ENCODE measurements at places on chromosomes 1 and 21.

DNA sequence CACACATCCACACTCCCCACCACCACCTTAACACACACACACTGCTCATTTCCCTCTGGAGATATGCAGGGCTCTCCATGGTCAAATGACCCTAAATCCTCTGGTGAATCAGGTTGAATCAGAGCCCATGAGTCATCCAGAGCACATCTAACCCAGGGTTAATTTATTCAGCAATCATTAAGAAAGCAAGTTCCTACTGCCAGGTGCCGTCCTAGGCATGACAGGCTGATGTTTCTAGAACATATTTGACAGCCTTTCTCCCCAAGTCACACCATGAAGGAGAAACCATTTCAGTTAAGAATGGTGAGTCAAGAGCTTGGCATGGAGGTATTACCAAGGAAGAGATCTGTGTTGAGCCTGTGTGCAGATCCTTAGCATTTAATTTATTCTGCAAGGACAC lies 194.3 kb upstream of the CAMK1G start:
- peak; percentile 90 for DNase-seq

DNA sequence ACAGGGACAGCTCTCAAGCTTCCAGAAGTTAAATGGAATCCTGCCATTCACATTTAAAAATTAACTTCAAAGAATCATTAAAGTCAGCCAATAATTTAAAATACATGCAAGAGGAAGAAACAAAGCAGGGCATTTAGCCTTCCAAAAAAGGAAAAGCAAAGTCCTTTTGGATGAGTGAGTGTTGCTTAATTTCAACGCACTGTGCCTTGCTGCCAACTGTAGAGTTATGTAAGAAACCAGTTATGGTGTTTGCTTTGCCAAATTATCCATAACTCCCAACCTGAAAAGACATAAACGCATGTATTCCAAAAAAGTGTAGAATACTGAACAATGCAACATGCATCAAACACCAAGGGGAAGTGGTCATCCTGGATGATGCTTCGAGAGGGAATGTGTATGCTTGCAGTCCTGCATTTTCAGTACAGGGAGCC lies 16.1 kb upstream of the KCNE1 start:
- DNase-seq: peak; percentile 20

DNA sequence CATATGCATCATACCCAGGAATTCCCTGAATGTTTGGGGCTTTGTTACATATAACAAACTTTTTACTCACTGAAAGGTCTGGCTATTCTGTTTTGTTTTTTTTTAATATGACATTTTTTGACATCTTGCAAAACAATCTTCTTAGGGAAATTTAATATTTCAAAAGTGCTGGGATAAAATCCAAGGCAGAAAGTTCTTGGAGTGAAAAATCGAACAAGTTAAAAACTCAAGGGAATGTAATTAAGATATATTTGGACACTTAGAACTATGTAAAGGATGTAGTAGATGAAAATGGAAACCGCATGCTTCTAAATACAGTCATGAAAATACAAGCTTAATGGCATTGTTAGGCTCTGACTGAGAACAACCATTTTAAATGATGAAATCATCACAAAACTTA lies 8.6 kb downstream of the CHODL start:
- DNase-seq: peak; percentile 9

DNA sequence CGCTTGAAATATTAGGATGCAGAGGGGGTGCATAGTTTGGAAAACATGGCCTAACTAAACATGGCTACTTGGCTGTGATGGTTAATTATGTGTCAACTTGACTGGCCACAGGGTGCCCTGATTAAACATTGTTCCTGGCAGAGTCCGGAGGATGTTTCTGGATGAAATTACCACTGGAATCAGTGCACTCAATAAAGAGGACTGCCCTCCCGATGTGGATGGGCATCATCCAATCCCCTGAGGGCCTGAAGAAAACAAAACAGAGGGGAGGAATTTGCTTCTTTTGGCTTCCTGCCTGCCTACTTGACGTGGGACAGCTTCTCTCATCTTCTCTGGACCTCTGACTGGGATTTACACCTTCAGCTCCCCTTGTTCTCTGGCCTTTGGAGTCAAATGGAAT lies 79.1 kb upstream of the KCNE2 start:
- DNase-seq: no peak

- peak; percentile 65 for DNase-seq
Observed at GRCh38 chr1:228212966-228213844, 5.4 kb downstream of the OBSCN start.

GRCh38 chr21:33197496-33197895 lies 32.2 kb upstream of the IFNAR2 start:
- DNase-seq: no peak

GRCh38 chr1:23167353-23168078 lies 1.1 kb downstream of the LUZP1 start:
- DNase-seq: peak; percentile 84

DNA sequence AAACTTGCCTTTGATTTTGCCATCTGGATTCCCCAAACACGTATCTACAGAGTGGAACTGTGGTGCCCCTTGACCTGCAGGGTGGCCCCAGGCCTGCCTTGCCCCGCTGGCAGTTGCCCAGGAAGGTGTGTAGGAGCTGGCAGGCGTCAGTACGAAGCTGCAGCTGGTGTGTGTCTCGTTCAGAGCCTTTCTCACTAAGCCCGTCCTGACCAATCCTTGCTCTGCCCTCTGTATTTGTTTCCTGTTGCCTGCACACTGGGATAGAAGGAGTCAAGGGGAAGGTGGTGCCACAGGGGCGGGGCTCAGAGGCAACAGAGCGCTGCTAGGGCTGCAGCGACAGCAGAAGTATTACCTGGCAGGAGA lies 5.2 kb upstream of the VSIG8 start:
- DNase-seq: no peak

DNA sequence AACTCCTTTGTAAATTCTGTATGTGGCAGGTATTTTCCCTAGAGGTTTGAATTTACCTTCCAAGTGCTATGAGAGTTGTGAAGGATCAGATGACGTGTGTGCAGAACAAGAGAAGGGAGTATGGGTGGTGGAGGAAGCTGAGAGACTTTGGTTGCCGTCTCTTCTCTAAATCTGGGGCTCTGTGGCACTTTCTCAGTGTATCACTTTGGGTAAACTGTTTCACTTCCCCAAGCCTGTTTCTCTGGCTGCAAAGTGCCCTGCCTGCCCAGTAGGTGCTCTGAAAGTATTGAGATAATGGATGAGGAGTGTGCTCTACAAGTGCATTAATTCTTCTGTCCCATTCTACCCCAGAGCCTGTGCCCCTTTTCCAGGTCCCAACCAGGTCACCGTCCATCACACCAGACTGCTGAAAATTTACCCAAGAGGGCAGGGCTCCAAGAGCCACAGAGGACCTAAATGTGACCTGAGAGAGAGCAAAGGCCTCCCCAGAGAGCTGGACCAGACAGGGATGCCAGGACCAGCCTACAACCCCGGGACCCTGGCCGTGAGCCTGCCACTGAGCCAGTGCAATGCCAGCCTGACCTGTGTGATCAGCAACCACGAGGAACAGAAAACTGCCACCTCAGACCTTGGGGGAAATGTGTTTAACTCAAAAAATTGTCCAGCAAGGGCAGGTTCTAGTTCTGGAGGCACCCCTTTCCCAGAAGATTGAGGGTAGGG lies 131.6 kb upstream of the ETV3 start:
- no peak for DNase-seq

- DNase-seq: peak; percentile 25
Observed at GRCh38 chr21:32364796-32365195, 28.0 kb downstream of the URB1 start.
